ENCODE measurements at places on chromosomes 2 and 18. TPM values are rescaled to one million over a fixed set of nuclear protein-coding genes. Genes with fewer than 3 reads are reported as not detected.

CD8B2 gene
- 7.3 TPM for total RNA-seq

AMER3 gene
- not detected for total RNA-seq

CFAP65 gene
- total RNA-seq, result not detected

SERTAD2 gene
- total RNA-seq, result 27.0 TPM

ACTR2 gene
- 399 TPM for total RNA-seq

MAP3K19 gene
- not detected for total RNA-seq

CREB1 gene
- total RNA-seq, result 97.5 TPM

HOXD9 gene
- not detected for total RNA-seq

REG3A gene
- not detected for total RNA-seq
